ENCODE measurements at places on chromosomes 6 and 20.

DNA sequence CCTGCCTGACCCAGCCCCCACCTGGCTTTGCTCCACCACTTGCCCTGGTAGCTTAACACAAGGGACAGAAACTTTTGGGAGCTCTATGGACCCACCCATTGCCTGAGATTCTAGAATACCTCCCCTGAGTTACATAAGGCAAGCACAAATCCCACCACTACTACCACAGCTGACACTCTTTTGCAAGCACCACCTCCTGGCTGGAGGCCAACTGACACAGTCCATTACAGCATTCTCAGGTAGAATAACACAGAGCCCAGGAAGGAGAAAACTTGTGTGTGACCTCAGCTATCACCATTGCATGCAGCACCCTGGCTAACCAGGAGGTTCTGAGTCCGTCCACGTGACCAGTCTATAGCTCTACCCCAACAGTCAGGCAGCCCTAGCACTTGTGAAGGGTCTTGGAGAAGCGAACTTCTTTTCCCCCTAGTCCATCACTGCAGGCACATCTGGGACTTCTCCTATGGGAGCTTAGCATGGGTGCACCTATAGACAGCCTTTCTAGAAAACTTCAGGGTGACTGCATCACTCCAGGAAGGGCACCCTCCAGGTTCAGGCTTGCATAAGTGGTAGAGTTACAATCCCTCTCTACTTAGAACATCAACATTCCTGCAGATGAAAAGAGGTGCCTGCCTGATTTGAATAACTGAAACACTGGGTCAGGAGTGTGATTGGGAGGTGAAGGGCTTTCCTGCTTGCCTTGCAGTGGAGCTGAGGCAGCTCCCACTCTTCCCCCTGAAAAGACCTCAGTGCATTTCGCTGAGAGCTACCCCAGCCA, 30.1 kb downstream of the CITED2 start:
- no peak for DNase-seq

GRCh38 chr6:7144872-7145584, 37.3 kb downstream of the RREB1 start:
- DNase-seq: no peak

- no peak for DNase-seq
These were observed 8.7 kb downstream of the CST3 start for GRCh38 chr20:23629017-23629541.

- no peak for DNase-seq
These were observed 170.1 kb upstream of the PLCB4 start for GRCh38 chr20:8898823-8899222.

DNA sequence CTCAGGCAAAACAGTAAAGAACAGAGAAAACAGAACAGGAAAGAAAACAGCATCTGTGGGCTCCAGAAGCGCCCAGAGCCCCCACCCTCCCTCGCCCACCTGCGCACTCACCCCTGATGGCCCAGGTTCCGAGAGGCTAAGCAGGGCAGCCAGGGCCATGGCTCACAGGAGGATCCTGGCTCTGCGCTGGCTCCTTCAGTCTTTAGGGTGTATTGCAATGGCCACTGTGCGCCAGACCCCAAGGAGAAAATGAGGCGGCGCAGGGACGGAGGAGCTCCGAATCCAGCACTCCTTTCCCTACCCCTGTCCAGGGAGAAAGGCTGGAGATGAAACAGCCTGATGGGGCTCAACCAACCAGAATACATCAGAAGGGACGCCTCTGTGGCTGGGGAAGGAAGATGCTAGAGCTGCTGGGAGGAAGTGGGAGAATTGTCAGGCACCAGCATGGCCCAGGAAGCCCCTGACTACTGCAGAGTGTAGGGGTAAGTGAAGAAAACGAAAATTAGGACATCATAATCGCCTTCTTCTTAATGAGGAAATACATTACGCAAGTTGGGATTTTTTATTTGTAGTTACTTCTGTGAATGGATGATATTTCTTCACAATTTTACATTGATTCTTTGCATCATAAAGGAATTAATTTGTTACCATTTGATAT, 49.0 kb downstream of the COL11A2 start:
- DNase-seq: no peak
